ENCODE measurements at places on chromosomes 6 and 20.

- no peak for DNase-seq
These were observed 5.3 kb upstream of the RAET1L start for GRCh38 chr6:150030611-150031010.

- no peak for DNase-seq
These were observed 6.7 kb downstream of the TMEM151B start for GRCh38 chr6:44276667-44277640.

GRCh38 chr20:36153736-36154699 lies 522 bp upstream of the EPB41L1 start:
- DNase-seq = no peak

DNA sequence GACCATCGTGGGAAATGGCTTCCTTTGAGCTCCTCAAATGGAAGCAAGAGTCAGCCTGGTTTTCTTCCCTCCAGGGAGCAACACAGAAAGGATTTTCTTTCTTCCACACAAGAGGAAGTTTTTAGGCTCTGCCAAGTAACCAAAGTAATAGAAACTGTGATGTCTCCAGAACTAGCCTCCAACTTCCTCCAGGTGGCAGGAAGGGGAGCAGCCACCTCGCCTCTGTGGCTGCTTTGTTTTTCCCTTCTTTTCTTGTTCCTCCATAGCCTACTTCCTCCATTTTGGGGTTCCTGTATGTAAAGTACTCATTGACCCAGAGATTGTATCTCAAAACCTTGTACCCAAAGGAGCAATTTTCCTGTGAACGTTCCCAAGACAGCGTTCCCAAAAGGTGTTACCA lies 32.7 kb upstream of the CCR6 start:
- no peak for DNase-seq

GRCh38 chr6:32214126-32214525 lies 9.7 kb downstream of the NOTCH4 start:
- no peak for DNase-seq

DNA sequence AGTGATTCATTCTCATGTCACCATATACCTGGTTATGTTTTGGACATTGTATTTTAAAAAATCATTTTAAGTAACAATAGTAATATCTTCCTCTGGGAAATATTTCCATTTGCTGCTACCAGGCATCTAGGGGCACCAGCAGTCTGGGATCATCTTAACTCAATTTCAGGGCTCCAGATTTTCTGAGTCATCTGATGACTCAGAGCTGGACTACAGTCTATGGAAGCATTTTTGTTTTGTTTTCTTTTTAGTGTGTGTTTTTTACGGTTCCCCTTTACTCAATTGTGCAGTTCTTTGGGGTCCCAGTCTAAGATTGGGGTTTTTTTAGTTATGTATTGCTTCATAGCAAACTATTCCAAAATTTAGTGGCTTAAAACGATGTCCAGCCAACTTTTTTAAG lies 5.7 kb upstream of the FKBP5 start:
- no peak for DNase-seq

GRCh38 chr20:11714886-11715285 lies 202.8 kb upstream of the BTBD3 start:
- DNase-seq = no peak

DNA sequence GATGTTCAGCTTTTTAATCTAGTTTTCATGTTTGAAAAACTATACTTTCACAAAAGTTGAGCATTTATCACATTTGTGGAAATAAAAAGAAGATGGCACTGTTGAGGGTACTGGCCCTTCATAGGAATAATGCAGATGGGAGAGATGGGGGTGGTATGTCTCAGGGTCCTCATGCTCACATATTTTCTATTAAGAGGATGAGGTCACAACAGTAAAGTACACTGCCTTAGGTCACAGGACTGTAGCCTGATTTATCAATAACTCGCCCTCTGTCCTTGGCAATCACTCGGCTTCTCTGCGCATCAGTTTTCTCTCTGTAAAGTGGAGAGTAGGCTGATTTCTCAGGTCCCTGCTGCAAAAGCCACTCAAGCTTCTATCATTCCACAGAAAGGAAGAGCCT lies 55.9 kb downstream of the PPP1R3G start:
- no peak for DNase-seq

- DNase-seq = peak; percentile 5
These were observed 218.5 kb downstream of the ARHGAP18 start for GRCh38 chr6:129491436-129491835.

DNA sequence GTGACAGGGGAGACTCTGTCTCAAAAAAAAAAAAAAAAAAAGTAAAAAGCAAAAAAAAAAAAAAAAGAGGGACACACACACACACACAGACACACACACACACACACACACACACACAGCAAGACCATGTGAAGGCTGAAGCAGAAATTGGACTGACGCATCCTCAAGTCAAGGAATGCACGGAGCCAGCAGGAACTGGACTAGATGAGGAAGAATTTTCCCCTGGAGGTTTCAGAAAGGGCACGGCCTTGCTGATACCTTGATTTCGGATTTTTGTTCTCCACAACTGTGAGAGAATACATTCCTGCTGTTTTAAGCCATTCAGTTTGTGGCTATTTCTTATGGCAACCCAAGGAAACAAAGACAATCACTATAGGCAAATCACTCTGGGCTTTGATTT lies 176.9 kb upstream of the SALL4 start:
- no peak for DNase-seq

- no peak for DNase-seq
These were observed 27.2 kb upstream of the KIF25 start for GRCh38 chr6:167970230-167970629.

- no peak for DNase-seq
These were observed 4.8 kb upstream of the NHSL1 start for GRCh38 chr6:138503881-138504680.

DNA sequence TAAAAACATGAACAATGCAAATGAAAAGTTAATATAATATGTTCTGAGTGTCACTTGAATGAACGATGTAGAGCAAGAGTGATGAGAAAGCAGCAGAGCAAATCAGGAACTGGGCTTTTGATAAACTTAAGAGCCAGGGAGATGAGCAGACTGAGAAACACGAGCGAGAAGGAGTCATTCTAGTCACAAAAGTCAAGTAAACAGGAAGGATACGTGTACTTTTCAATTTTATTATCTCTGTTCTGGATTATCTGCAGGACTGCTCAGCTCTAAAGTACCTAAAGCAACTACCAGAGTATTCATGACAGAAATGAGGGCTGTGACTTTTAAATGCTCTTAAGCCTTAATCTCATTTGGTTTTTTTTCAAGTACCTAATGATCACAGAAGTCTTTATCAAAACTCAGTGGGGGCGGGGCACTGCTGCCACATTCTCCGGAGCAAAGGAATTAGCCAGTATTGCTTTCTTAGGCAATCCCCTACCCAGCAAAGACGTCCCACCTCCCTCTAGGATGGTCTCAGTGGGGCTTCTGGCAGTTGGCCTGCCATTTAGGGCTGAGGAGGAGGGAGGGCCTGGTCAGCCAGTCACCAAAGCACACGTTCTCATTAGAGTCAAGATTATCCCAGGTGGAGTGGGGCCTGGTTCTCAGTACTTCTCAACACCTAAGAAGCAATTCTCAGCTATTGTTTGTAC lies 8.6 kb downstream of the MAN1A1 start:
- DNase-seq = no peak

GRCh38 chr6:159720708-159721107 lies 6.6 kb upstream of the WTAP start:
- DNase-seq = peak; percentile 42

- no peak for DNase-seq
These were observed 3.2 kb upstream of the SLC17A9 start for GRCh38 chr20:62949153-62949821.

GRCh38 chr6:36970892-36971842 lies 14.8 kb downstream of the MTCH1 start:
- no peak for DNase-seq

DNA sequence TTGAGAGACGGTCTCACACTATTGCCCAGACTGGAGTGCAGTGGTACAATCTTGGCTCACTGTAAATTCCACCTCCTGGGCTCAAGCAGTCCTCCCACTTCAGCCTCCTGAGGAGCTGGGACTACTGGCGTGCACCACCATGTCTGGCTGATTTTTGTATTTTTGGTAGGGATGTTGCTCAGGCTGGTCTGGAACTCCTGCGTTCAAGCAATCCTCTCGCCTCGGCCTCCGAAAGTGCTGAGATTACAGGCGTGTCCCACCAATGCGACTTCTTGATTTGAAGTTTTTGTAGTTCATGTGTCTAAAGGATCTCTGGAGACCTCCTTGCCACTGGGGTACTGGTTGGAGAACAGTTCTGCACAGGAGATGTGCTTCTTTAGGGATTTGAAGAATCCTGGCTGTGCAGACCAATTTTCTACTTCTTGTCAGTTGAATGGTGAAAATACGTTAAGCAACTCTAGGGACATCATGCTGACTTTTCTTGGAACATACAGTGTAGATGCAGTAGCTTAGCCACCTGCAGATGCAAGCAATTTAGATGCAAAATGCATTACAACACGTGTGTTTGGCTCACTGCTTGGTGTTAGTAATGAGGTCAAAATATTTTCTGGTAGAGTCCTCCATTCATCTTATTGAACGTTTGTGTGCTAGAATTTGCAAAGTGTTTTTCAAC lies 28.2 kb downstream of the SYTL3 start:
- no peak for DNase-seq

DNA sequence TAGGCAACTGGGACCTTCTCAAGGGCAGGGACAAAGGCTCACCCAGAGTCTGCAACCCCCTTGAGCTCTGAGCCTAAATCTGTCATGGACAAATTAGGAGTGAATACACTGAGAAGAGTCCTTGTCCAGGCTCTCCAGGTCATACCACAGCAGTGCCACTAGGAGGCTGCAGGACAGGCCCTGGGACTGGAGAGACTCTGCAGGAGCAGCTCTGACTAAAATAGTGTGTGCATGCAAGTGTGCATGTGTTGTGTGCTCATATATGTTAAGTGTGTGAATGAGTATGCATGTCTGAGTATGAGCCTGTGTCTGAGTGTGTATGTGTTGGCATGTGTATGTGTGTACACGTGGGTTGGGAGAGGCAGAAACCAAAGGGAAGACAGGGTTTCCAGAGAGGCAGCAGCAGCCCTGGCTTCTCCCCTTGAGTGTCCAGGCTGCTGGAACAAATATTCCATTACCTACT lies 27.1 kb downstream of the MRPL14 start:
- no peak for DNase-seq

GRCh38 chr6:143782481-143782880 lies 60.7 kb upstream of the LTV1 start:
- no peak for DNase-seq

- no peak for DNase-seq
These were observed 189.5 kb downstream of the THBS2 start for GRCh38 chr6:169064194-169064593.

- DNase-seq = no peak
These were observed 5.9 kb downstream of the RNASET2 start for GRCh38 chr6:166950443-166950821.

DNA sequence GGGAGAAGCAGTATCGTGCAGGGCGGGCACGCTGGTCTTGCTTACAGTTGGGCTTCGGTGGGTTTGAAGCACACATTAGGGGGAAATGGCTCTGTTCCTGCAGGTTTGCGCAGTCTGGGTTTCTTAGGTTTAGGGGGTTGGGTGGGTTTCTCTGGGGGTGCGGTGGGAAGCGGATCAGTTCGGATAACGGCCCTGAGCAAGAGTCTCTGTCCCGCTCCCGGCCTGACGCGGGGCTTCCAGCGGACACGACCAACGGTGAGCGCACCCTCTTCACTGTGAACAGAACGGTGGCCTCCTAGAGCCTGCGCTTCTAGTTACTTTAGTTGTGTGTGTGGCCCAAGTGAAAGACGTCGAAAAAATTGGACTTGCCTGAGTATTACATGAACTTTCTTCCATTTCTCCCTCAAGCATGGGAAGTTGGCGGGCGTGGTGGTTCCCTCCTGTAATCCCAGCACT lies 635 bp upstream of the ELOVL2 start:
- DNase-seq = no peak

DNA sequence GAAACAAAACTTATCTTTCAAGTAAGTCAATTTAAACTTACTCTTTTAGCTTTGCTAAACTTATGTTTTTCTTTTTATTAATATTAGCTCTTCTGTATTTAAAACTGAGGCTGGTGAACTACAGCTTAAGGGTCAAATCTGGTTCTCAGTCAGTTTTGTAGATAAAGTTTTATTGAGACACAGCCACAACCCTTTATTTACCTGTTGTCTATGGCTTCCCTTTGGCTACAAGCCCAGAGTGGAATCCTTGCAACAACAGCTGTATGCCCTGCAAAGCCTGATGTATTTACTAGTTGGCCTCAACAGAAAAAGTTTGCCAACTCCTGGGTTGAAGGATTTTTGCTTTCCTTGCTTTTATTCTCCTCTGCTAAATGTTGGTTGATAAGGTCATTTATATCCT lies 491.4 kb upstream of the RNF217 start:
- DNase-seq = no peak

DNA sequence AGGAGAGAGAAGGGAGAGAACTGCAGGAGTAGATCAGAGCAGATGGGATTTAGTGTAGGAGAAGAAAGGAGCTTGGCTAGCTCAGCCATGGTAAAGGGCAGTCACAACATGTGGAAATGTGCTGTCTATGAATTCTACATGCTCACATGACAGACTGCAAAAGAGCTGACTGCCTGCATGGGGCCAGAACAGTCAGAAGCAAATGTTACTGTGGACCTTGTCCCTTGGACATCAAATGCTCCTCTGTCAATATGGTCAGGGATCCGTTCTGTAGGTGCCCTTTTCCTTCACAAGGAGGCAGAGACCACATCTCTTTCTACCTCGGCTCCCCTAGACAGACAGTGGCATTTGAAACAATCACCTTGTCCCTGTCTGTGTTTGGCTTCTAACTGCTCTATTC lies 46.6 kb upstream of the HIVEP1 start:
- no peak for DNase-seq

GRCh38 chr6:117417851-117418250 lies 7.9 kb downstream of the ROS1 start:
- DNase-seq = no peak

DNA sequence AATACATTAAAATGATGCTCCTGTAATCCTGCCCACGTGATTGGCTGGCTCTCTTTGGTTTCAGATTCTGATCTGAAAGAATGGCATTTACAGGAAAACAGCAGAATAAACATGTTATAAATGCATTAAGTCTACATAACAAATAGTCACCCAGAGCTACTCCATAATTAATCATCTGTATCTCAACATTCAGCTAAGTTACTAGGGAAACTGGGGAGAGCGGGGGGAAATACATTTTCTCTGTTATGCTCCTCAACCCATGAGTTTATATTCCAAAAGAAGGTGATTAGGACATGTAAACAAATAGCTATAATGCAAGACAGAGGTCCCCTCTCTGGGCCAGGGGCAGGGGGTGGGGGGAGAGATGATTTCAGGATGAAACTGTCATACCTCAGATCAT lies 58.5 kb downstream of the MAP7 start:
- no peak for DNase-seq

DNA sequence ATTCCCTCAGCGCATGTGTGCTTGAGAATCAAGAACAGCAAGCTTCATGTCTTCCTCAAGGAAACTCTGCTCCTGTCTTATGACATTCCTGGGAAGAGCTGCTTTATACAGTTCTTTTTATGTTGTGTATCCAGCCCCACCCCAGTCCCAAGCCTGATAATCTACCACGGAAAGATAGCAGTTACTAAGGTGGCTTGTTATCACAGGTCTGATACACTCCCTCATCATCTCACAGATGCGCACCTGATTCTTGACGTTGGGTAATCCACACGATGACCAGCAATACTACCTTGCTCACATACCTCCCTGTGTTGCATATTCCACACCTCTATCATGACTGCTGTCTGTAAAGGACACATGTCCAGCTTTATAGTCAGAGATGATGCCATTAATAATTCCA lies 3.2 kb downstream of the NHLRC1 start:
- no peak for DNase-seq
